ENCODE measurements at places on chromosomes 12 and 14. TPM values are rescaled to one million over a fixed set of nuclear protein-coding genes. Genes with fewer than 3 reads are reported as not detected.

The ACOT6 gene
- not detected for polyA plus RNA-seq

The OVCH1 gene
- polyA plus RNA-seq, result 0.17 TPM

The BEGAIN gene
- polyA plus RNA-seq, result 2.1 TPM

The ESYT1 gene
- polyA plus RNA-seq, result 79.4 TPM

The NCAPD2 gene
- polyA plus RNA-seq, result 51.0 TPM

The MLXIP gene
- 84.5 TPM for polyA plus RNA-seq

The NOVA1 gene
- 15.9 TPM for polyA plus RNA-seq

The ASB2 gene
- 2.9 TPM for polyA plus RNA-seq

The PSMD9 gene
- polyA plus RNA-seq, result 56.4 TPM

Measured in right lung (tissue), 10 donors.